ENCODE measurements at places on chromosomes 16 and 17. TPM values are rescaled to one million over a fixed set of nuclear protein-coding genes. Genes with fewer than 3 reads are reported as not detected.

SLC46A1 gene
- 17.6 TPM for total RNA-seq

- DNase-seq, result no peak
- H3K27me3 ChIP-seq, result no peaks in the 10 kb centered on the region
- peak overlapping the region; percentile 35 for H3K4me3 ChIP-seq
- H3K27ac ChIP-seq, result no peak overlapping the region
- H3K4me1 ChIP-seq, result peaks cover 12% of the 10 kb centered on the region
These were observed 105.6 kb downstream of the SEC14L1 start for GRCh38 chr17:77246110-77247047.

- no peak overlapping the region for H3K4me3 ChIP-seq
- no peaks in the 10 kb centered on the region for H3K36me3 ChIP-seq
- H3K4me1 ChIP-seq, result peaks cover 44% of the 10 kb centered on the region
- DNase-seq, result no peak
These were observed 5.3 kb upstream of the GPRC5C start for GRCh38 chr17:74426551-74427047.

P2RX1 gene
- total RNA-seq, result 45.4 TPM

DNA sequence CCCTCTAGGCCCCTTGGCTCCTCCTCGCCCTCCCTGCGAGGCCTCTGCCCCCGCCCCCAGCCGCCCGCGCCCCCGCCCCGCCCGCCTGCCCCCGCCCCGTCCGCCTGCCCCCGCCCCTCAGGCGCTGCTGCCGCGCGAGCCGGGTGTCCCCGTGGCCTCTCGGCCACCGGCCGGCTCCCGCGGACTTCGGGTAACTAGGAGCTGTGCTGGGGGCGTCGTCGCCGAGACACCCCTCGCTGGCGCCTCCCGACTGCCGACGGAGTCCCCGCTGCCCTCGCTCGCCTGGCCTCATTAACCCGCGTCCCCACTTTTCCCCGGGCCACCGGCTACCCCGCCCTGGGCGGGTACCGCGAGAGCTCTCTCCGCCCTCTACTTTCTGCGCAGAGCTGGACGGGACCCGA lies at the start of gene TLCD1:
Gene TLCD1 (minus strand): TSS at position 8 of the 401 bp plus-strand sequence. CDS start 136 bp downstream, outside the sequence.
- peak within 1 kb of the TSS; percentile 99 for H3K27ac ChIP-seq
- peaks cover 52% of the 10 kb centered on the region for H3K4me1 ChIP-seq
- peak; percentile 72 for DNase-seq
- H3K36me3 ChIP-seq, result peaks cover 22% of the 10 kb centered on the region
- no peaks in the 10 kb centered on the region for H3K27me3 ChIP-seq
- peak within 1 kb of the TSS; percentile 59 for H3K4me3 ChIP-seq

DNA sequence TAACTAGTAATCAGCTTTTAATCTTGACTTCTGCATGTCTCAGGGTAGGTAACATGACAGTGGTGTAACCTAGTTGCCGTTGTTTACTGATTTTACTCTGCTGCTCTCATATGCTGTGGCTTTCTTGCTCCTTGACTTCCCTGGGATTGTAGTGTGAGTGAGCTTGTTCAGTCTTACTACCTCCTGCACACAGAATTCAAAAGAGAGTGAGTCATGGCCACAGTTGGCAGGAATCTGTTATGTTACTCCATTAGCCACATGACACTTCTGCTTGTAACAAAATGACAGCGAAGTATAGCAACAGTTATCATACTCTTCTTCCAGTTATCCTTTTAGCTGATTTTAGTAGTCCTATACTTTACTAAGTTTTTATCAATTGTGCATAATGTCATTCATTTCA lies 18.8 kb downstream of the TNRC6A start:
- no peaks in the 10 kb centered on the region for H3K27me3 ChIP-seq
- no peak overlapping the region for H3K4me3 ChIP-seq
- no peaks in the 10 kb centered on the region for H3K36me3 ChIP-seq
- peak overlapping the region; percentile 23 for H3K27ac ChIP-seq

GRCh38 chr17:32285746-32286517 lies 20.3 kb downstream of the RHBDL3 start:
- H3K36me3 ChIP-seq, result no peaks in the 10 kb centered on the region
- H3K27me3 ChIP-seq, result no peaks in the 10 kb centered on the region
- H3K27ac ChIP-seq, result no peak overlapping the region
- H3K4me3 ChIP-seq, result no peak overlapping the region

Data from body of pancreas (tissue), 4 donors.